Endodermal cell (in vitro differentiated cells): ENCODE measurements at places on chromosomes 2 and 18. TPM values are rescaled to one million over a fixed set of nuclear protein-coding genes. Genes with fewer than 3 reads are reported as not detected.

DNA sequence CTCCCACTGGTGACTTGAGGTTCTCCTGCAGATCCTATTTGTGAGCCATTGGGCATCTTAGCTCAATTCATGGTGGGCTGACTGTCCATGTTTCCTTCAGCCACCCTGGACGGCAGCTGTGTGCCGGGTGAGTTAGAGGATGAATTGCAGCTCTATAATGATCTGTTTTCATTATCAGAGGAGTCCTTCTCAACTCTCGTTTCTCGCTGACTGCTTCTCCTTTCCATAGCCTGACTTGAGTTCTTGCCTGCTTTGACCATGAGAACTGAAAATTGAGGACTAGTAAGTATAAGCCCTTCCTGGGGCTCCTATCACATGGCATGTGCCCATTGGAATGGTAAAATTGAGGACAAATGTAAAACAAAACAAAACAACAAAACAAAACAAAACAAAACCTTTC lies 121.8 kb downstream of the CDC42EP3 start:
- DNase-seq, result no peak

DNA sequence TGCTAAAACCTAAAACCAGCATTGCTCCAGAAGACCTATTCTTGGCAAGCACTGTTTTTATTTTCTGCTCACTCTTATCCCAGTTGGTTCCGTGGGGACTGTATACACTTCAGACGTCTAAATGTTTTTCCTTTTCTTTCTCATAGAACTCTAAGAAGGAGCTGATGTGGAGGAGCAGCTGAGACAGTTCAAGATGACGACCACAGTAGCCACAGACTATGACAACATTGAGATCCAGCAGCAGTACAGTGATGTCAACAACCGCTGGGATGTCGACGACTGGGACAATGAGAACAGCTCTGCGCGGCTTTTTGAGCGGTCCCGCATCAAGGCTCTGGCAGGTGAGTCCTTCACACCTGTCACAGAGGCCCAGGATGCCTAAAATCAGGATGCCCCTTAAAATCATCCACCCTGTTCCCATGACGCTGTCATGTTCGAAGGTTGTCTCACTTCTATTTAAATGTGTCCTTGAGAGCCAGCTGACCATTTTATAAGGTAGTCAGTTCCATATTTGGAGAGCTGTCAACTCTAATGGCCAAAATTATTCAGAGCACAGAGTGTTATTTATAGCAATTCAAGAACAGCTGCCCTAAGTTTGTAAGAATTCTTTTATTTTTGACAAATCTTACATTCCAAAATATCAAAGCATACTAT lies 70.2 kb downstream of the SPTBN1 start:
- DNase-seq, result no peak

GRCh38 chr18:34976123-34976522 lies 65.1 kb upstream of the MAPRE2 start:
- DNase-seq, result no peak

Gene PAX3
- 0.11 TPM in 1 of 2 replicates, not detected in the other for total RNA-seq
